ENCODE measurements at places on chromosomes 6 and 20.
A peak's percentile ranks its signal among the peaks of the same experiment; 100 is the strongest.

DNA sequence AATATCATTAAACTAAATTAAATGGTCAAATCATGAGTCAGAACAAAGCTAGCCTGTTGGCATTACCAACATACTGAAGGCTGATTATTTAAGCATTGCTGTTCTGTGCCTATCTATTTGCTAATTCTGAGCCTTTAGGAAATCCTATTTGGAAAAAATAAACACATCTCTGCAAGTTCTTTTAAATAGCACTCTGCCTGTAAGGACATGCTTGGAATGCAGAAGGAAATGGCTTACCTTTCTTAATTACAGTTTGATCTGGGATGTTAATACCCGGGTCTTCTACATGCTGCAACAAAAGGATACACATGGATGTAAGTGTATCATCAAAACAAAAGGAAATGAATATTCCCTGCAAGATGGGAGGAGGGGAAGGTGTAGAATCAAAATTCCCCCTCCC, 8.3 kb downstream of the TFAP2A start:
- no peak for DNase-seq

GRCh38 chr20:24762791-24763350, 186.2 kb upstream of the CST7 start:
- DNase-seq, result no peak

- DNase-seq, result no peak
These were observed 2.6 kb downstream of the ZMYND8 start for GRCh38 chr20:47353692-47354463.

DNA sequence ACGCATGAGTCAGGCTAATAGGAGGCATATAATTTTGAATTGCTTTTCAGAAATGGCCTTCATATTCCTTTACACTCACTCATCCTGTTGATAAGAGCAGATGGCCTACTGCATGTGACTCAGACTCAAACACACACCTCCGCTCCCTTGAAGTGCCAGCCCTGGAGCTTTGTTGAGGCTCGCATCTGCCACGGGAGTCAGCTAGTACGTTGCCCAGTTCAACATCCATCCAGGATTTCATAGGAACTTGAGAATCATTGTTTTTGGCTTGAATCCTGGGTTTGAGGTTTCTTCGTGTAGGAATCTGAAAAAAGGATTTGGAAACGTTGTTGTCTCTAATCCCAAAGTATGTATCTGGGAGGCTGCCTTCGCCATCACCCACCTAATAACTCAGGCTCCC, 87.4 kb upstream of the JAG1 start:
- no peak for DNase-seq

- no peak for DNase-seq
These were observed 6.6 kb downstream of the APOBEC2 start for GRCh38 chr6:41059556-41059955.

DNA sequence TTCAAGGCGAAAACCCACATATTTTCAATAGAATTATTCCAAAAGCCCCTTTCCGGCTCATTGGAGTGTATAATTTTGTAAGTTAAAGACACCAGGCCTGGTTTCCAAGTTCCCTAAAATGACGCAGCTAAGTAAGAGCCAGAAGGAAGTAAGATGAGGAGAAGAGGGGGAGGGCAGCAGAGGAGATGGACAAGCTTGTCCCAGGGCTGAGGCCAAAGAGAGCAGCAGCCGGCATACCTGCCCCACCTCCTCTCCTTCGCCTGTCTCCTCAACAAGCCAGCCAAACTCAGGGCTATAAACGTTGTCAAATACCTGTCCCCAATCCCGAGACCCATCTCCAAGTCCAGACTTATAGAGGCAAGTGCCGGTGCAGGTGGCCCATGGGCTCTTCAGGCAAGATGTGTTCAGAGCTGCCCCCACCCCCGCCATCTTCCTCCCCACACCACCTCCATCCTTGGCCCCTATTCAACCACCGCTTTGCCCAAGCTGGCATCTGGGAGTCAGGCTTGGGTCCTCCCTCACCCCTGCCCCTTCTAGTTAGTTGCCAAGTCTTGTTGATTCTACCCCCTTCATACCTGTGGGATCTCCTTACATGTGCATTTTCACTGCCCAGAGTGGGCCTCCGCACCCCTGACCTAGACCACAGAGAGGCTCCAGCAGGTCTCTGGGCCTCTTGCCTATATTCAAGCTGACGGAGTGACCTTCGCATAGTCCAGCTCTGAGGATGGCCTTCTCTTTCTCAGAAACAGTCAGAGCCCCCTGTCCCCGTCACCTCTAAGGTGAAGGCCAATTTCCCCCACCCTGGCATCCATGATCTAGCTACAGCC, 75.7 kb upstream of the SIRPA start:
- no peak for DNase-seq

DNA sequence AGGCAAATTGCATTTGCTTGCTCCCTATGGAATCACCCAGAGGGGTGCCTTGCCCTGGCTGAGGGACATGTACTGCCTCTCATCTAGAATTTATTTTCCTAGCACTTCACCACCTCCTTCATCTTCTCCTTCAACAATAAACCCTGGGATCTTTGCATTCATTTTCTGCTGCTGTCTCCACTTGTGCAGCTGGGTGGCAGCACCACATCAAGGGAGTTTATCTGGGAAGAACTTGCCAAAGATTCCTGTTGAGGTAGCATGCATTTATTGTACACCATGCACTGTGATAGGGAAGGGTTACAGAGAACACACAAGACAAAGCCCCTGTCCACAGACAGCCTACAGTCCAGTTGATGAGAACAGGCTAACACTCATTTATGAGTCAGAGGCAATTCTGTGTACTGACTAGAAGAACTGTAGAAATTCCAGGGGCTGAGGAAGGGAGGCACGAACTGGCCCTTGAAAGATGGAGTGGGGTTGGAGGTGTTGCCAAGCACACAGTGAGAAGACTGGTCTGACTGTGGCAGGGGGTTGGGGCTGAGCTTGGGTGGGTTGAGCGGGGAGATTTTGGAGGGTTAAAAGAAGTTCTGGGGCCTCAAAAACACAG, 17.5 kb downstream of the C20orf173 start:
- DNase-seq, result no peak

DNA sequence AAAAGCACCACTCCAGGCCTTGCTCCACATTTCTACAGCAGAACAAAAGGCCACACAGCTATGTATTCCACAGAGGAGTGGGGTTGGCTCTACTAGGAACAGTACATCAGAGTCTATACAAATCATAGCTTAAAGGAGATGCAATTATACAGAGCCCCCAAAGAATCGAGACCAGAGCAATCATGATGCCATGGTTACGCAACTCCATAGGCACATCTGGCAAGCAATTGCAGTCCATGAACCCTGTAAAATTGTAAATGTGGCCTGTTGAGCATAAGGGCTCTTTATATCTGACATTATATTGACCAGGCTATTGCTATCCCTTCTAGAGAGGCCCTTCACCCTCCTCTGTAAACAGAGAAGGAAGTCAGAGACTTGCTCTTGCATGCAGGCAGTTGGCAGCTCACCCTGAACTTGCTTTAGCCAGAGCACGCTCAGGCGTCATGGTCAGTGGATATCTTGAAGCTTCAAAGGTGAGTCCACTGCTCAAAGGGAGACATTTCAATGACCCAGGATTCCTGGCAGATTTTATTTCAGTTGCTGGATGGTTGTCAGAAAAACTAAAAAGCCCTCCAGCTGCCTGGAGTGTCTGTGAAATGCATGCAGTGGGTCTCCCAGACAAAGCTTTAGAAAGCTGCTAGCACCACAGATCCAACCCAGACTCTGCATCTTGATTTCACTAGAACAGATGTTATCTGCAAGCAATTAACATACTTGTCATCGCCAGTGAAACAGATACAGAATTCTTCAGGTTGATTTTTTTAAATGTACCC, 357.2 kb downstream of the CENPW start:
- peak; percentile 18 for DNase-seq

All from right renal pelvis (tissue), 4 donors.